ENCODE measurements at places on chromosomes 12 and 14.

- no peak for DNase-seq
These were observed 116.7 kb downstream of the KCNMB4 start for GRCh38 chr12:70482764-70483163.

DNA sequence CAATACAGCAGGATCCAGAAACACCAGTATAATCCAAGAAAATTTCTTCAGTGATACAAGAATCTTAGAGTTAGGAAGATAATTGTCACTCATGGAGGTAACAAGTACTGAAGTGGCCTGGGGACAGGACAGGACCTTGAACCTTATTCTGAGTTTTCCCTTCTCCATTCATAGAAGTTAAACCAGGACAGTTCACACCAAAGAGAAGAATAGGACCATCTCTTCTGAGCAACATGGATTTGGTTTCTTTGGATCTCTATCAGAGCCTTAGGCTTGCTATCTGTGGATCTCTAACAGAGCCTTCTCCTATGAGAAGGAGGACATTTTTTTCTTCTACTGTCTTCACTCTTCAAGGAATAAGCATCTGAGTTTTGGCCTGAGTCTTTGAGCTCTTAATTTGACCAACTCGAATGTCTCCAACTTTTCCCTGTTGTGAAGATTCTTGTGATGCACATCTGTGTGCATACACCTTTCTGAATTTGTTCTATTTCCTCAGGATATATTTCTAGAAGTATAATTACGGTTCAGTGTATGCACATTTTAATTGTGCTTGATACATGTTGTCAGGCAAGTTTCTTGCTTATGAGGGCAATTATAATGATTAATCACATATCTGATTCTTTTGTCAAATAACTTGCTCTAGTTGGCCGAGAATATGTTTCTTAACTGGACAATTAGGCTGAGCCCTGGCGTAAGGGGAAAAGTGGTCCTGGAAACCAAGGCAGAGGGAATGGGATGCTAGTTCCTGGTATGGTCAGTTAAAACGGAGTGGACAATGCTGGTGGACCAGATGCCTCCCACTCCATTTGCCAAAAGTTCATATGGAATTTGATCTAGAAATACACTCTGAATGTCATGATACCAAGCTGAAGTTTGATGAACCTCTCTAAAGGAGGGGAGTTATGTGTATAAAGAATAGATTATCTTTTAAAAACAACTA lies 6.6 kb downstream of the KRT6A start:
- no peak for DNase-seq

- DNase-seq, result no peak
These were observed 209.7 kb upstream of the ATP2B1 start for GRCh38 chr12:89918172-89918846.

DNA sequence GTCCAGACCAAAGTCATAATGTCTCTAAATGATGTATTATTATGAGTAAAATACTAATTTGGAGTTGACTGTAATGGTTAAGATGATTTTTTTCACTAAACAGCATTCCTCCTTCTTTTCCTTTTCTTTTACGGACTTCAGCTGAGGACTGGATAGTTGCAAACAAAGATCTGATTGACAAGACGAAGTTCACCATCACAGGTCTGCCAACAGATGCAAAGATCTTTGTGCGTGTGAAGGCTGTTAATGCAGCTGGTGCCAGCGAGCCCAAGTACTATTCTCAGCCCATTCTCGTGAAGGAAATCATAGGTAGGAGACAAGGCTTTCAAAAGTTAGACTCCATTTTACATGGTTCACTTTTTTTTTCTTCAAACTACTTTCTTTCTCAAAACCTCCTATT lies 29.8 kb upstream of the CHPT1 start:
- DNase-seq, result no peak

GRCh38 chr14:88129306-88130056 lies 124.5 kb downstream of the GPR65 start:
- no peak for DNase-seq

DNA sequence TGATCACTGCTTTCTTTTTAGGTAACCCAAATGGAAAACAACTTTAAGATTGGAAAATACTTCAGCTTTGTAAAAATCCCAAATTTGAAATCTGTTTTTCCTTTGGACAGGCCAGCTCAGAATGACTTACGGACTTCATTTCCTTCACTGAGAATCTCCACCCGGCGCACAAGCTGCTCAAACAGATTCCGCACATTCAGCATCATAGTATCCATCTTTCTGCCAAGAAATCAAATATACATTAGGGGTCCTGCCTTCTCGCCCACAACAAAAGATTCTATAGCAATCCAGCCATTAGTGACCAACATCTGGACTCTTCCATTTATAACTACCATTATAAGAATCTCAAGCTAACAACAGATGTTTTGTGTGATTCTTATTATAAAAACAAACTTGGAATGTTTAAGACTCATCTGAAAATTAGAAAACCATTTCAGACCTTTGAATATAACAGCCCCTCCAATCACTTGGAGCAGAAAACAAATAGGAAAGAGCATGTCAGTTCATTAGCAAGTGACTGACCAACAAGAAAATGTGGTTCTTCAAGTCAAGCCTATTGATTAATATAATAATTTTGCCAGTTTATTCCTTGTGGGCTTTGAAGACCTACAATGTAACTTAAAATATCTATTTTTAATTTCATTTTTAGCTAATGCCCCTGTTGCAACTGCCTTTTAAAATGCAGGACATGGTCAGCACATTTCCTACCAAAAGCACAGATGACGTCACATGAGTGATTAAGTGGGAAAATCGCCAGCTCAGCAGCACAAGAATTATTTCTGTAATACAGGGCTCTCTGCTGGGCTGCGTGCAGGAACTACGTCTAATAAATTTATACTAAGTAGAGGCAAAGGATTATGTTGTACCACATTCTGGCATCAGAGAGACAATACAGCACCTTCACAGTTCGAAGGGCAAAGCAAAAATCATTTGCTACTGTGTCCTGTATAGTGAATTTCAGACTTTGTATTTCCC lies 8.5 kb downstream of the RACGAP1 start:
- DNase-seq, result no peak

DNA sequence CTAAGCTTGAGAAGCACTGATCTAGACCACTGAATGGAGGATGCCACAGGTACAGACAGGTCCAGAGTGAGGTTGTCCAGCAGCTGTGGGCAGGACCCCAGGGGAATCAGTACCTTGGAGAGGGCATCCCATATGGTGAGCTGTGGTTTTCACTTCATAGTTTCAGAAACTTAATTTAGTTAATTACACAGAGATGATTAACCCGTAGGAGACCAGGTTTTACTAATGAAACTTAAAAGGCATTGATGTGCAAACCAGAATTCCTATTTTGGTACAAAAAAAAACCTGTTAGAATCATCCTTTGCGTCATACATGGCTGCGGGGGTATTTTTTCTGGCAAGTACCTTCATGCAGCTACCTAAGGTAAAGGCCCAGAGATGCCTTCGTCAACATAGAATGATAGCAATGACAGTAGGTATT lies 159.3 kb downstream of the DACT1 start:
- no peak for DNase-seq

GRCh38 chr12:121872546-121873215 lies 14.0 kb upstream of the HPD start:
- DNase-seq, result no peak

DNA sequence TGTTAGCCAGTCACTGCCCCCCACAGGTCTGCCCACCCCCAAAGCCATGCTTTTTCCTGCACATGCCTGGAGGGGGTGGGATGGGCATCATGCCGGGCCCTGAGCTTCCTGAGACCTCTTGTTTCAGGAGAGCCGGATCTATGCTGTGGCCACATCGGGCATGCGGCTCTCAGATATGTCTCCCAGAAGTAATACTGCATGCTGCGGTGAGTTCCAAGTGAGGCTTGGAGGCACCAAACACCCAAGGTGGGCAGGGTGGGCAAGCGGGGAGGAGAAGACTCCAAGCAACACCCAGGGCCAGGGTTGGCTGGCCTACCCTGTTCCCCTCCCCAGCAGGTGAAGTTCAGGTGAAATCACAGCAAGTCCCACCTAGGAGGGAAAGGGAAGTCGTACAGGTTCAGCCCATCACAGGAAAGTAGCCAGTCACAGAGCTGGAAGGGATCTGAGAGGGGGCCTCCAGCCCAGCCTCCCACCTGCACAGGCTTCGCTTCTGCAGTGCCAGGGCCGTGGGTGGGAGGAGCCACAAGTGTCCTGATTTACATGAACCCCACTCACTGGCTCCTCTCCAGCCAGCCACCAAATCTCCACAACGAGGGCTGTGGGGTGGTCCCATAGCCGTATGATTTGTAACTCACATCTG lies 30.9 kb downstream of the PIGH start:
- no peak for DNase-seq

GRCh38 chr12:16473610-16474326 lies 126.3 kb downstream of the MGST1 start:
- DNase-seq, result no peak

DNA sequence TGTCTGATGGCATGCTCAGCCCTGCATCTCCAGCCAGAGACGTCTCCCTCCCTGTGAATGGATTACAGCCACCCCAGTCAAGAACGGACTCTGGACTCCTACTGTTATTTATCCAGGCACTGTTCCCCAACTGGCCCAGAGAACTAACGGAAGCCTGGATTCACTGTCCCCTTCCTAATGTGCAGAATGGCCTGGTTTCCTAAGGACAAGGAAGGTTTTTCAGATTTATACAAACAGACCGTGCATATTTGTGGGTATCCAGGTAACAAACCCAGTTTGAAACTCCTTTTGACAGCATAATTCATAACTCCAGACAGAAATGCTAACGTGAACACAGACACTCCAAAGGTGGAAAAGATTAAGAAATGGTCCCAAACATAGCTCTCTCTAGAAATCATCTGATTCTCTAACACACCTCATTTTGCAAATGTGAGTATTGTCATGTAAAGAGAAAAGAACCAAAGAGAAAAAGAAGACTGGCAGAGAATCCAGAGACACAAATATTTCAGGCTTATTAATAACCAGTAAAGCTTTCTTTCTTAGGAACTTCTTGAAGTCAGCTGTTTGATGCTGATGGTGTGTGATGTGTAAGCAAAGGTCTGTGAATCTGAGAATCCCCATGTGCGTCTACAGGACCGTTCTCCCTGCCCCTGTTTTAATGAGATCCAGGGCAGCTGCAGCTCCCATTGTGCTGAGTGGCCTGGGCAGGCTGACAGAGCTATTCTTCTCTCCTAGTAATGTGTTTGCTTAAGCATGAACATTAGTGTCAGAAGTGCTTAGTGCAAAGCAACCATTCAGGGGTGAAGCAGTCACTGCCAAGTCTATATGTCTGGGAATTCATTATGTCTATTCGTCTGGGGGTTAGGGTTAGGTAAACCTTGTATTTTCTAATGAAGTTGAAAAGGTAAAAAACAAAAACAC lies 86.8 kb upstream of the HIF1A start:
- DNase-seq, result no peak

- no peak for DNase-seq
These were observed 57.9 kb downstream of the TMTC3 start for GRCh38 chr12:88200029-88200428.

All from T follicular helper cell (primary cell).